Stimulated activated CD8-positive, alpha-beta memory T cell treated with anti-CD3 and anti-CD28 coated beads, Interleukin-12 subunit alpha, Interleukin-12 subunit beta, amount 100 ng/mL, for 1 hour (primary cell): ENCODE measurements at places on chromosomes 2 and 18.

- no peak for DNase-seq
Measured at GRCh38 chr2:223944166-223944702, 901 bp downstream of the WDFY1 start.

GRCh38 chr2:12361506-12361905 lies 355.2 kb upstream of the TRIB2 start:
- no peak for DNase-seq

DNA sequence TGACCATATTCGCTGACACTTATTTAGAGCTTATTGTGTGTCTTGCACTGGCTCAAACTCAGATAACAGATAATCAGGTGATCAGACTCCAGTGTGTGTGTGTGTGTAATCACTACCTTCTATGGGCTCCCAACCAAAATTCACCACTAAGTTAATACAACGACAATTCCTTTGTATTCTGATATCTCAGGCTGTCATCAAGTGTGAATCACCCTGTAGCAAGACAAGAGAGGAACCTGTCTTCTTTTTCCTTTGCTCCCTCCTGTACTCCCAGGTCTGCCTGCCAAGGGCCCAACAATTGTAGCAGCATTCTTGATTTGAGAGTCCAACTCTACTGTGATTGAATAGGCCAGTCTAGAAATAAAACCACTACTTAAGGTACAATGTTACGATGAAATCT lies 25.8 kb downstream of the ITGB6 start:
- no peak for DNase-seq

DNA sequence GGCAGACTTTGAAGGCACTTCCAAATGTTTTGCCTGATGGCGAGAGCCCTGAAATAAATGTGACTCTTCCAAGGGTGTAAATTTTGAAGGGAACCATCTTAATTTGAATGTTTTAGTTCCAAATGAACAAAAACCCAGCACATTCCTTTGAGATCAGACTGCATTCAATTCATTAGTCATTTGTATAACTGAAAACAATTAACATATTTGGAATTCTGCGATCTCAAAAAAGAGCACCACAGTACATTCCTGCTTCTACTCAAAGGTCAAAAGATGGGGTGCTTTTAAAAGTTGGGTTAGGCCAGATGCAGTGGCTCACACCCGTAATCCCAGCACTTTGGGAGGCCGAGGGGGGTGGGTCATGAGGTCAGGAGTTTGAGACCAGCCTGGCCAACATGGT lies 38.2 kb upstream of the CHRNA1 start:
- no peak for DNase-seq
